ENCODE measurements at places on chromosomes 1 and 21.

DNA sequence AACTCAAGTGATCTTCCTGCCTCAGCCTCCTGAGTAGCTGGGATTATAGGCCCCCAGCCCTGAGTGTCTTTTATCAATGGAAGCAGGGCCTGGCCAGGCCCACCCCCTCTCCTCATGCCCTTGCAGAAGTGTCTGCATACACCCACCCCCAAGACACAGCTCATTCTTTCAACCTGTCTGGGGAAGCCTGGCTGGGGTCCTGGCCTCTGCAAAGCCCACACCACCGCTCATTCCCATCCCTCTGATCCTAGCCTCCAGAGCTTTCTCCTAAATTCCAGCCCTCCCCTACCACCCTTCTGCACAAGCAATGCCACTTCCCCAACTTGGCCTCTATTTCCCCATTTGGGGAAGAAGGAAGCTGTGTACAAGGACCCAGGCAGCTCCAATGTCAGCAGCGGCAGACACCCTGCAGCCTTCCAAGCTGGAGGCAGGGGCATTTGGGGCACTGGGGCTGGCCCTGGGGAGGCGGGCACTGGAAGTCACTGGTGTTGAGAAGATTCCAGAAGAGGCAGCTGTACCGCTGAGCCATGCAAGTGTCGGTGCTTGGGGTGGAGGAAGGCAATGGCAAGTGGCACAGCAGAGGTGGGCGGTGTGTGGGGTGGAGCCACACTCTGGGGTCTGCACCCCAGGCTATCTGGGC, 33.7 kb upstream of the ARF1 start:
- DNase-seq, result no peak

DNA sequence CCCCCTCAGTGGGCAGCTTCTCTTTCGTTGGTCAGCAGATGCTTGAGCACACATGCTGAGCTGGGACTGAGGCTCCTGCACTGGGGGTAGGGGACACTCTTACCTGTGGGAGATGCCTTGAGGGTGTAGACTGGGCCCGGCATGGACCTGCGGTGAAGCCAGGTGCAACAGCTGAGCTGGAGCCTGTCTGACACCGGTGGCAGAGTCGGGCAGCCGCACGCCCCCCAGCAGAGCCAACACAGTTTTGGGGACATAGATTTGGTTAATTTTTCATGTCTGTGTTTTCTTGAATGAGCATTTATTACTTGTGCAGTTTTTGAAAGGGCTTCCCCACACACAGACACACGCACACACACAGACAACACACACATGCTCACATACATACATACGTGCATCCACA, 5.9 kb upstream of the HES5 start:
- no peak for DNase-seq

GRCh38 chr21:15001113-15001512, 63.7 kb downstream of the NRIP1 start:
- no peak for DNase-seq

DNA sequence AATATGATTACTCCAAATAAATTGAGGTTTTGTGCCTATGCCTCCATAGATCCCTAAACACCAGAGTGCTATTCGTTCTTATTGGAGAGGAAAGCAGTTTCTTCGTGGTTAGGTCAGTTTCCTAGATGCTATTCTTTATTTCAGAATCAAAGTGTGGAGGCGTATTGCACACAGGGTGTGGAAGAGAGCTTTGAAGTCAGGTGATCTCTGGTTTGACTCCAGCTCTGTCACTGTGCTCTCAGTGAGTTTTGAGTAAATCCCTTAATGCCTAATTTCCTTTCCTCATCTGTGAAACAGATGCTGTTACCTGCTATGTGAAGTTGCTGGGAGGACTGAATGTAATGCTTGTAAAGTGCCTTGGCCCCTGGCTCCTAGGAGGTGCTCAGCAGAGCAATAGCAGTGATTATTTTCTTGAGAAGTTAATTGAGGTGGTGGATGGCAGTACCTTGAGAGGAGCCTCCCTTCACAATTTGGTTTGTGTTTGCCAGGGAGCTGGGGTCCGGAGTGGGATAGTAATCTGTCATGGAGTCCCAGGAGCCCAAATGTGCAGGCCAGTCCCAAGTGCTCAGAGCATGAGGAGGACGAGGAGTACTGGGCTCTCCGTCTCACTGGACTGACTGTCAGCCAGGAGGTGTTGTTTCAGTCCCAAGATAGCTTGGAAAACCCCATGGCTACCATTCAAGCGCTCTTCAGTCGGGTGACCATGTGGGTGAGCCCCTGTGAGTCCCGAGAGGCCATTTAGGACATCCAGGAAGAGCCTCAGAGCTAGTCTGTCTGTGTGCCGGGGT, 14.9 kb downstream of the NTPCR start:
- no peak for DNase-seq

GRCh38 chr21:34037009-34037795, 36.2 kb upstream of the MRPS6 start:
- DNase-seq, result no peak

- DNase-seq, result no peak
Observed at GRCh38 chr1:89939693-89940438, 55.0 kb upstream of the ZNF326 start.

DNA sequence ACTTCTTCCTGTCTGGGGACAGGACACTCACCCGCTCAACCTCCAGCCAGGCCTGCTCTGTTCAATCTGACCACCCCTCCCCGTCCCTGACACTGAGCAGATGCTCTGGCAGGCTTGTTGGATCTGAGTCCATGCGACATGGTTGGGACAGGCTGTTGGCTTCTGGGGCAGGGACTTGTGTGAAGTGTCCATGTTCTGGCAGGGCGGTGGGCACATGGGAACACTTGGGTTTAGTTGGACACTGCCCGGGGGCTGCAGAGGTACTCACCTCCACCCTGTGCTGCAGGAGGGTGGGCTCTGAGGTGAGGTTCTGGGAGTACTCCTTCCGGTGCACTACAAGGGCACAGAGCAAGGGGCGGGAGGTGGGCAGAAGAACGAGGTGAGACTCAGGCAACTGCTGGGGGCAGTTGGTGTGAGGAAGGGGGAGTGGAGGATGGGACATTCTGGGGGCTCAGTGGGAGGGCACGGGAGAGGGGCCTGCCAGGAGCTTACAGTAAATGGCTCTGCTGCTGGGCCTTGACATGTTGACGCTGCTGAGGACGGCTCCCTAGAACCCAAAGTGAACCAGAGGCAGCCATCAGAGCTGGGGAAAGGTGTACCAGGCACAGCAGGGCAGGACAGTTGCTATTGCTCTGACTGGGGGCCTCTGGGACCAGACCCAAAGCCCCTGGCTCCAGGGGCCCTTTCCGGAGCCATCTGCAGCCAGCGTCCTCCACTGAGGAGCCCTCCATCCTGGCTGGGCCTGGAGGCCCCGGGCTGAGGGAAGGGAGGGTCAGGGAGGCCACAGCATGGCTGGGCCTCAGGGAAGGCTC, 2.3 kb downstream of the EPS8L3 start:
- DNase-seq, result no peak

DNA sequence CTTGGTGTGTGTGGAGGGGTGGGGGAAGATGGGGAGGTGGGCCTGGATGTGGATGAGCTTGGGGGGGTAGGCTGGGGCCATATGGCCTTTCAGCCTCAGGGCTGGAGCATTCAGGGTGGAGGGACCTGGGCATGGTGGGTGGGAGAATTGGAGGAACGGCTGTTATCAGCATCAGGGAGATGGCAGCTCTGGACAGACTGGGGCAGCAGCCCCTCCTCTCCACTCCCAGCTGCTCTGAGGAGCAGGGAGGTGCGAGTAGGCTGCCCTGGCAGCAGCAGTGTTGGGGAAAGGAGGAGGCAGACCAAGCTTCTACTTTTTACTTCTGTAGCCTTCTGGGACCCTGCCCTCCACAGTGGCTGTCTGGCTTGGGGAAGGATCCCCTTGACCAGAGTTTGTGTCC, 10.2 kb downstream of the PPFIA4 start:
- no peak for DNase-seq

DNA sequence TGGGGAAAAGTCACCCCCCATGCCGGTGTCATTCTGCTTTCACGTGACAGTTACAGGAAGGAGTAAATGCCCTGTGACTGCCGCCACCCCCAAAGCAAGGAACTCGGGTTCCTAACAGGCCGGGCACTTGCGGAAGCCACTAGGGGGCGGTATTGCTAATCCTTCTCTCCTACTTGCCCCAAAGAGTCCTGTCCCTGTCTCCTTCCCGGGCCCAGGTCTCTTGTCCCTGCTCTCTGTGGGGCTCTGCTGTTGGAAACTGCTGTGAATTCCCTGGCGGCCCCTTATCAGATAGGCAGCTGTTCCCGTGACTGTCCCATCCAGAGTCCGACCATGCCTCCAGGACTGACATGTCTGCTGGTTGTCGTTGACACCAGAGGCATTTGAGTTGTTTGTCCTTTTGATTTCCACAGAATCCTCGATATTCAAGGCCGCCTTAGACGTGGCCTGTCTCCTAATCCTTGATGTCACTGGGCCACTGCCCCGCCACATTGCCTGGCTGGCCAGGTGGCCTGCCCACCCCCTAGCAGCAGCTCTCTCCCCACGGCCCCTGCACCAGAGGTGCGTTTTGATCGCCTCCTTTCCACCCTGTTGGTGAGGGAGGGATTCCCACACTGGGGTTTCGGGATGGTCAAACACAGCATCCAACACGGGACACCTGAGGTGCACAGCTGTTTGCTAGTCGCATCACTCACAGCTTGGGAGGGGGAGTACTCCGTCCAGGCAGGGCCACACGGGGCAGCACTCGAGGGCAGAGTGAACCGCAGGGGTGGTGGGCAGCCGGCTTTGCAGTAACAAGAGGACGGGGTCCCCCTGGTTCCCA, 37.3 kb downstream of the CHAF1B start:
- DNase-seq, result no peak

- DNase-seq, result no peak
Observed at GRCh38 chr1:47216278-47217059, 15.6 kb downstream of the TAL1 start.

DNA sequence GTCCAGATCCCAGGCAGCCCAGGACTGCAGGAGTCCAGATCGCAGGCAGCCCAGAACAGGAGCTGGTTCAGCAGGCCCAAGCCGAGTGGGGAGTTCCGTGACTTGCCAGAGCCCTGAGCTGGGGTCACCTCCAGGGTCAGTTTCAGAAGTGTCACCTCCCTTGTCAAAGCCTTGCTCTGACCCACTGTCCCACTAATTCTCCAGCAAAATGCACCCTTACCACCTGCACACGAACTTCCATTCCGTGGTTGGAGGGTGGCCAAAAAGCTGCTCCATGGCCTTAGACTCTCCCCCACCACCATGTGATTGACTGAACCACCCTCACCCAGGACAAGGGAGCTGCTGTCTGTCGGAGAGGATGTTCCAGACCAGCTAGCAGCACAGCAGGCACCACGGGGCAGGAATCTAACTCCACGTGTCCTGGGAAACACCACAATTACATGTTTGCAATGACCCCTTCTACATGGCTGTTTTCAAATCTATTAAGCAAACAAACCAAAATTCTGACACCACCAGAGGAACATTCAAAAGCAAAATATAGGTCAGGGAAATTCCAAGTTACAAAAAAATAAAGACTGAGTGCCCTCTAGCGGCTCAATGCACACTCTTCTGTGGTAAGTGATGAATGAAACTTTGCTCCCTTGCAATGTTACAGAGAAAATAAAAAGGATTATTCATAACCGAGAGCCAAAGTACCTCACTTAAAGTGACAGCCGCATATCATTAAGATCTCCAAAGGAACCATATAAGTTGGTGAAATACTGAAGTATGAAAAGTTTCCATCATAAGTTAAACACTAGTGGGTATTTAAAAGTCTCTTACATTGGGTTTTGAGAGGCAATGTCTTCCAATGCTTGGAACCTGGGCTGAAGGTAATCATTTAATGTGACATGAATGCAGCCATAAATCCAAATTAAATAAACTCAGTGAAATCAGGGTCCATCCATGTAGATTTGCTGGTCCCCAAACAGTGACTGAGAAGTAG, 76.3 kb downstream of the NPHP4 start:
- no peak for DNase-seq

DNA sequence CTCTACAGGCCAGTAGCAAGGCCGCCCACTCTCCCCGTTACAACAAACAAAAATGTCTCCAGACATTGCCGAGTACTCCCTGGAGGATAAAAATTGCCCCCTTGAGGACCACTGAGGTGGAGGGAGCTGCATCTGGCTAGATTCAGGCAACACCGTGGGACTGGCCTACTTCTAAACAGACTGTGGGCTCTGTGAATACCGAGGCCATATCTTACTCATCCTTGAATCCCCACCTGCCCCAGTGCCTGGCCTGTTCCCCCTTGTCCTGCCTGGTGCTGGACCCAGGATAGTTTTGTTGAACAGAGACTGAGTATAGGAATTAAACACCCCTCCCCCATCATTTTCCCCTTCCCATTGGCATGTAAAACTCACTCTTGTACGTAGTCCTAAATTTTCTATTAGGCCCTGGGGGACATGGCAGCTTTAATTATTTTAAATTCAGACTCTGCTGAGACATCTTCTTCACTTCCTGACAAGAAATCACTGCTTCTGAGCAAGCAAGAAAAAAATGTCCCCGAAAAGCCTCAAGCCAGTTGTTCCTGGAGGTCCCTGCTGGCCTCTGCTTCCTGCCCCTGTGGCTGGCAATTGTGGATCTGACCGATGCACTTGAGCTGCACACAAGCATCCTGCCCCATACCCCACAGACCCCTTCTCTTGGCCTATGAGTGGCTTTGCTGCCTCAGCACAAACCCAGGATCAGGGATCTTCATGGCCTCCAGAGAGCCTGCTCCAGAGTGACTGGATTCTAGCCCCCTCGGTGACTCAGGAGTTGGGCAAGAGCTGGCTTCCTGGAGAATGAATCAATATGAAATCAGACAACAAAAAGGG, 111.0 kb downstream of the ACTL8 start:
- no peak for DNase-seq

DNA sequence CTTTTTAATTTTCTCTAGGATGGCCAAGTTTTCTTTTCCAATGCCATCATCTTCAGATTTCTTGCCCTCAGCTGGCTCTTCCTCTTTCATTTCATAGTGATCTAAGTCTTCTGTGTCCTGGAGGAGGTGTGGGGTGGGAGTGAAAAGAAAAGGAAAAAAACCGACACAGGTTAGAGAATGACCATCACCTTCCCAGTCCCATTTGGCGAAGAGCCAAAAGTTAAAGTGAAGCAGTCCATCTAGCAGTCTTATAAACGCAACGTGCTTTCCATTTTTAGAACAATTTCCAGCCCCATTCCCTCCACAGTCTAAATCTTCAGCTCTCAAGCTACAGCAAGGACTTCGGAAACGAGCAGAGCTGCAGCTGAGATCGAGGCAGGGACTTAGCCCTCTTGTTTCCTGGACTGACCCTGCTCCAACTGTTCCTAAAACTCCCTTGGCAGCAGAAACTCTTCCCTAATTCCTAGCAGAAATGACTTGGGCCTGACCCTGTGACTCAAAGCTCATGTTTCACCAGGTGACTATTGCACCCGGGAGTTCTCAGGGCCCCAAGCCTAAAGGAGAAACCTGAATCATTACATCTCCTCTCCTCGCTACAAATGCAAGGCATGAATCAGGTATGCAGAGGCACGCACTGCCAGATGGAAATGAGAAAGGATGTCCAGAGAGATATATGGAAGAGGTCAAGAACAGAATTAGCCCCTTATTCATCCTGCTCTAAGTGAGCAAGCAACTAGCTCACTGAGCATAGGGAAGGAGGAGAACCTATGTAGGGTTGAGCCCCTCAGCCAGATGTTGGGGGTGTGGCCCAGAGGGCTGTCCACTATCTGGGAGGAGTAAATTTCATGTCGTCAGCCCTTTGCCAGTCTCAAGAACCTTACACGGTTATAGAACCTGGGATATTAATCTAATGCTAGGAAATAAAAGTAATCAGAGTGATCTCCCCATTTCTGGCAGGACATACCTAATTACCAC, 5.1 kb downstream of the UBE2Q1 start:
- DNase-seq, result no peak
